Gastroesophageal sphincter (tissue), 4 donors: ENCODE measurements at places on chromosomes 3 and 15.
A peak's percentile ranks its signal among the peaks of the same experiment; 100 is the strongest.

- ATAC-seq: no peak
These were observed 56.1 kb downstream of the SLCO3A1 start for GRCh38 chr15:91909574-91909973.

- ATAC-seq: no peak
These were observed 92.2 kb upstream of the NTRK3 start for GRCh38 chr15:88348579-88349230.

- no peak for ATAC-seq
These were observed 6.4 kb downstream of the WDR73 start for GRCh38 chr15:84647726-84648125.

DNA sequence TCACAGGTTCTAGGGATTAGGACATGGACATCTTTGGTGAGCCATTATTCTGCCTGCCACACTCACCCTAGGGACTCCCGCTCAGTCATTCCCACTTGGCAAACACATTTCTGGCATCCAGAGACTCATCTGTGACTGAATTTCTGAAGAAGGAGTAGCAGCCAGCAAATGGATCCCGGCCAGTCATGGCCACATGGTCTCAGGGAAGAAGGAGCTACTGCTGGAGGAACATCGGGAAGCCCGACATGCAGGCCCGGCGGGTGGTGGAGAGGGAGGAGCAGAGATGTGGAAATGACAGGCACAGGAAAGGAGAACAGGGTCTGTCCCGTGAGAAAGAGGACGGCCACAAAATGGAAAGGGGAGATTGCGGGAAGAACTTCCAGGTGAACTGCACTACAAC lies 65.4 kb downstream of the SEMA5B start:
- no peak for ATAC-seq

- ATAC-seq: no peak
These were observed 356.6 kb downstream of the VGLL3 start for GRCh38 chr3:86634361-86634760.

GRCh38 chr15:85006201-85006600 lies 24.5 kb downstream of the PDE8A start:
- no peak for ATAC-seq

GRCh38 chr15:65217526-65218482 lies 6.5 kb upstream of the CILP start:
- ATAC-seq: no peak

GRCh38 chr3:130831719-130832400 lies 62.0 kb upstream of the ATP2C1 start:
- no peak for ATAC-seq

- ATAC-seq: no peak
These were observed 97.1 kb upstream of the NR2E3 start for GRCh38 chr15:71713191-71713809.

- ATAC-seq: no peak
These were observed 116.4 kb upstream of the AGBL1 start for GRCh38 chr15:85963262-85963760.

GRCh38 chr3:182740710-182741109 lies 52.6 kb upstream of the ATP11B start:
- ATAC-seq: no peak

DNA sequence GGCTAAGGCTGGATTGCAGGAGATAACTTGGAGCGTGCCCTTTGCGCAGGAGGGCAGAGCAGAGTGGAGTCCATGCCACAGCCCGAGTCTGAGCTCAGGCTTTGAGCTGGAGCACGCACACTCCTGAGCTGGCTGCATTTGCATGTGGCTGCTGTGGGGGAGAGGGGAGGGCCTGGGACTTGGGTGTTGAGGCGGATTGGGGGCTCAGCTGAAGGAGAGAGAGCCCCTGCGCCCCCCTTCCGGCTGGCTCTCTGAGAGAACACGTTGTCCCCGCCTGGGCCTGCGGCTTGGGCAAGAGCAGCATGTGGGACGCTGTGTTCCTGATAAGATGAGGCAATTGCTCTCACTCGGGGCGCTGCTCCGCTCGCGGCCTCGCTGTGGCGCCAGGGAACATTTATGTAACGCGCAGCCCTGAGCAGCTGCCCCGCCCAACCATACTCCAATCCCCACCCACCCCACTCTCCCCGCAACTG lies 39.1 kb downstream of the KLF13 start:
- ATAC-seq: peak; percentile 93

DNA sequence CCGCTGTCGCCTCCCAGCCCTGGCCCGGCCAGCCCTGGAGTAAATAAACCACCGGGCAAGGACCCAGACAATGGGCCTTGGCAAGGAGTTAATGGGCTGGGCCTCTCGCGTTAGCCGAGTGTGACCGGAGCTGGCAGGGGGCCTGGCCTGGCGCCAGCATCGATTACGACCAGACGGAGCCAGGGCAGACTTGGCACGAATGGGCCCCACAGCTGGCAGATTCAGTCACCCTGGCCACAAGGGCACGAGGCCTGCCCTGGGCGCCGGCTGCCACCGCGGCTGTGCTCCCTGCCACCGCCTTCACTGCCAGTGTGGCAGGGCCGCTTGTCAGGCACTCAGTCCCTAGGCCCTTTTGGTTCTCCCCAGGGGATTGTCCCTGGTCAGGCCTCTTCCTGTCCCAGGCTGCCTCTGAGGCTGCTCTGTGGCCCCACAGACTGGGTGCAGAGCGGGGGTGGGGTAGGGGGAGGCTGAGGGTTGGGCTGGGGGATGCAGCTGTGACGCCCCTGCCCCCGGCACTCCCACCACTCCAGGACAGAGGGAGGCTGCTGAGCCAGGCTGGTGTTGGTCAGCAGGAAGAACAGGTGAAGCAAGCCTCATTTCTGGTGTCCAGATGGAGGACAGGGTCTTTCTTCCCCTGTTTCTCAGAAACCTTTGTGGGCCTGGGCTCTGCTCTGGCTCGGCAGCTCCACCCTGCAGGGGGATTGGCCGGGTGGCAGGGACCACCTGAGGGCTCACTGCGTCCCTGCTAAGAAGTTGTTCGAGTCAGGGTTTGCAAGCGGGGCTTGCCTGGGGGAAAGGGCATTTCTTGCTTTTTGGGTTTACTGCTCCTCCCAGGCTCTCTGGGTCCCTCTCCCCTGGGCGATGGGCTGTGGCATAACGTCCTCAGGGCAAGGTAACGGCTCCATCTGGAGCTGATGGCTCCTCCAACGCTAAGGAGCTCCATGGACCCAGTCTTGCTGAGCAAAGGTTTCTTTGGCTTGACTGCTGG lies 30.5 kb upstream of the SRP14 start:
- ATAC-seq: peak; percentile 93

GRCh38 chr3:102480139-102480538 lies 45.3 kb downstream of the ZPLD1 start:
- ATAC-seq: no peak

- no peak for ATAC-seq
These were observed 34.6 kb upstream of the PPIB start for GRCh38 chr15:64197425-64197824.

- ATAC-seq: no peak
These were observed 25.0 kb downstream of the H1-8 start for GRCh38 chr3:129567939-129568338.

- ATAC-seq: no peak
These were observed 76.5 kb upstream of the BCL6 start for GRCh38 chr3:187821616-187822317.

DNA sequence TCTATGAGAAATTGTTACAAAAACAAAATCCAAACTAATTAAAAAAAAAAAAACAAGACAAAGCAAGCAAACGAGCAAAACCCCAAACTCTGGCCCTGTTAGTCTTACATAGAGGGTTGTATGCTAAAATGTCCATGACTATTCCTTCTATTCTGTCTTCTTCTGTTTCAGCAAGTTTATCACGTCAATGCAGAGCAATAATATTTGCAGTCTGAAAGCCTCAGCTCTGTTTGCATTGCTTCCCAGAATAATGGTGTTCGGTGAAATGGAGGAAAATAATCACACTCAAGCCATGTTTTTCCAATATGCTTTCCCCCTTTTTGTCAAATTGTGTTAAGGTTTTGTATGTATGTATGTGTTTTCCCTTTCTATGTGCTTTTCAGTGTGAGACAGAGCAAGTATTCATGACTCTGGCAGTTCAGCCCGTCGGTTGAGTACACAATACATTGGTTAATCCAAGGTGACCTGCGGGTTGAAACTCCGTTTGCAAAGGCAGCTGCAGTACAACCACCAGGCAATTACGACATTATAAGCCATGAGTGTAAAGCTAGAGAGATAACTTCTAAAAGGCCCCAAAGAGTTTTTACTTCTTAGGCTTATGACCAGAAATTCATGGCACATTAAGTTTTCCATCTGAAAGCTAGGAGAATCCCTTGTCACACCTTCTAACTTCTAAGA lies 34.9 kb upstream of the MAGI1 start:
- no peak for ATAC-seq

DNA sequence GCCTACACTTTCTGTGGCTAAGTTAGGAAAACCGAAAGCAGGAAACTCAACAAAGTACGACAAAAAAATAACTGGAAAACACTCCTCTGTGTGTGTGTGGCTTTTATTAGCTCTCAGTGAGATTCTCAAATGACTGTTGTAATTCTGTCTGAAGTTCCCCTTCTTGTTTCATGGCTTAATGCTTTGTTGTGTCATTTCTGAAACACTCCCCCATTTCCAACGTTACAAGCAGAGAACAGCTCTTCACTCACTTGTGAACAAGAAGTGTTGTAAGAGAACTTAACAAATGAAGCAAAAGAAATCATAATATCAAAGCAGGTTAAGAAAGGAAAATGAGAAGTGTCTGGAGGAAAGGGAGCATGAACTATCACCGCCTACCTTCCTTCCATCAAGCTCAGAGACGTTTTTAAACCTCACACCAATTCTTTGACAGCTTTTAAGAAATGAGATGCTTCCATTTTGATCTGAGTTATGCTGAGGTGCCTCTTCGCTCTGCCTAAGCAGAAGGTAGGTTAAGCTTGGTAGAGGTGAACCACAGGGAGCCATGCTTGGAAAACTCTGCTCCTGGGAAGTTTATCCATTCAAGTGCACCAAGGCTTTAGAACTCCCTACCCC lies 12.4 kb upstream of the SEC62 start:
- no peak for ATAC-seq

- ATAC-seq: no peak
These were observed 30.8 kb upstream of the SLC25A36 start for GRCh38 chr3:140910860-140911259.

DNA sequence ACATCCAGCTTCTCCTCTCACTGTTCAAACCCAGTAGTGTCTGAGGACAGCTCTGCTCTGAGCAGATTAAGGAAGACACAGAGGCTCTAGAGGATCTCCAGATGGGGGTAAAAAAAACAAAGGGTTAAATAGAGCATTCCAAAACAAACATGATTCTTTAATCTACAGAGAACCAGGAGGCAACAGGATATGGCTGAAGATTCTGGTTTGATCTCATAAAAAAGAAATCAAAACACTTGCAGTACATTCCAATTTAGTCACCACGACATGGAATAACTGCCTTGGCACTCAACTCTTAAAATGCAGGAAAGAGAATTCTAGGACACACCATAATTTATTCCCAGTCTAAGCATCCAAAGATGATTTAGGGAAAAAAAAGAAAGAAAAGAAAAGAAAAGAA lies 32.0 kb downstream of the TM4SF4 start:
- ATAC-seq: no peak

- no peak for ATAC-seq
These were observed 12.9 kb upstream of the TPM1 start for GRCh38 chr15:63029676-63030075.

GRCh38 chr3:39056151-39056550 lies 4.3 kb downstream of the WDR48 start:
- no peak for ATAC-seq

GRCh38 chr3:131193641-131194238 lies 167.1 kb downstream of the NEK11 start:
- ATAC-seq: no peak

GRCh38 chr3:66603151-66603611 lies 102.4 kb upstream of the LRIG1 start:
- ATAC-seq: no peak

DNA sequence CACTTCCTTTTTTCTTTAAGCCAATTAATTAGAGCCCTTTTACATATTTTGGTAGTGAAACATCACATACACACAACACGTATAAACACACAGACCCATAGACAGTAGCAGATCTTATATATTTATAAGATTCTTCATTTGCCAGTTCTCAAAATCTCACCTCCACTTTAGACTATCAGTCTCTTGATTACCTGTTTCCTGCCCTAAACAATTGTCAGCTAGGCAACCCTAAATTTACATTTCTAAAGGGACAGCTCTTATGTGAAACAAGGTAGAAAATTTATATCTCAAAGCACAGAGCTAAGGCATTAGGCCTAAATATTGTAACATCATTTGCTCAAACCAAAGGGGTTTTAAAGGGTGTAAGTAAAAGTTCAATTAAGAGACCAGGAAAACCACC lies 28.9 kb downstream of the SETMAR start:
- no peak for ATAC-seq

DNA sequence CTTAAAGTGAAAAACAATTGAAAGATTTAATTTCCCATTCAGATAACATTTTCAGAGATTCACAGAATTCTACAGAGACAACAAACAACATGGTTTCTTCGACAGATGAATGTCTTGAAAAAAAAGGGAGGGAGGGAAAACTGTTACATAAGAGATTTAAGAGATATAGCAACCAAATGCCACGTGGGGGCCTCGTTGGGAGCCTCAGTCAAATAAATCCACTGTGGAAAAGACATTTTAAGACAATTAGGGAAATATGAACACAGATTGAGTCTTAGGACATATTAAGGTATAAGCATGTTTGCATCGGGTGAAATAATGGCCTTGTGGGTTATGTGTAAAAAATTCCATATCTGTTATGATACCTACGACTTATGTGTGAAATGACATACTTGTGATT lies 5.0 kb upstream of the PRRT3 start:
- no peak for ATAC-seq

DNA sequence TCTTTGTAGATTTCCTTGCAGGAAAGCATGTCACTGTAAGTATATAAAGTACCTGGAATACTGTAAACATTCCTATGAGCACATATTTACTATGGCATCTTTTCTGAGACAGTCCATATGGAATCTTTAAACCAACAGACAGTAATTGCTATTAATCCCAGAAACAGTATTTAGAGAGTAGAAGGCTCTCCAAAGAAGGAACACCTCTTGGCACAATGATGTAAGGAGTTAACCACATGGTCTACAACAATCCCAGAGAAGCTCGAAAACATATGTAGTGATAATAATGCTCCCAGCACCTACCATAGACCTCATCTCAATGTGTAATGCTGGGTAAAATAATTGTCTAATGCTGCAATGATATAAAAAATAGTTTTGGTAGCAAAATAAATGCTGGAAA lies 95.8 kb upstream of the IL12A start:
- no peak for ATAC-seq

GRCh38 chr15:65323071-65323511 lies 18.6 kb downstream of the RNU5B-1 start:
- ATAC-seq: no peak

DNA sequence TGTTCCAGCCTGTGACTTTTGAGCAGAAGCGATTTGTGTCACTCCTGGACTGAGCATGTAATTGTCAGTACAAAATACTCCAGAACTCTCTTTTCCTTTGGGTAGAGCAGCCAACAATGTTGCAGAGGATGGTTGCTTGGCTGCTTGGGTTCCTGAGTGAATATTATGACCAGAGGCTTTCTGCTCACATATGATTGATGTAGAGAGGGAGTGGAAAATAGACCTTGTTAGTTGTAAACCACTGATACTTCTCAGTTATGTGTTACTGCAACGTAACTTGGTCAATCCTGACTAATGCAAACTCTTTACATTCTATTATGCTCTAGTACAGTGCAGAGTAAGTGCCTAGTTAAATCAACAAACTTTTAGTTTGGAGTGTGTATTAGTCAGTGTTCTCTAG lies 322.6 kb upstream of the KCNH8 start:
- no peak for ATAC-seq
